ENCODE measurements at places on chromosomes 12 and 14. TPM values are rescaled to one million over a fixed set of nuclear protein-coding genes. Genes with fewer than 3 reads are reported as not detected.

DNA sequence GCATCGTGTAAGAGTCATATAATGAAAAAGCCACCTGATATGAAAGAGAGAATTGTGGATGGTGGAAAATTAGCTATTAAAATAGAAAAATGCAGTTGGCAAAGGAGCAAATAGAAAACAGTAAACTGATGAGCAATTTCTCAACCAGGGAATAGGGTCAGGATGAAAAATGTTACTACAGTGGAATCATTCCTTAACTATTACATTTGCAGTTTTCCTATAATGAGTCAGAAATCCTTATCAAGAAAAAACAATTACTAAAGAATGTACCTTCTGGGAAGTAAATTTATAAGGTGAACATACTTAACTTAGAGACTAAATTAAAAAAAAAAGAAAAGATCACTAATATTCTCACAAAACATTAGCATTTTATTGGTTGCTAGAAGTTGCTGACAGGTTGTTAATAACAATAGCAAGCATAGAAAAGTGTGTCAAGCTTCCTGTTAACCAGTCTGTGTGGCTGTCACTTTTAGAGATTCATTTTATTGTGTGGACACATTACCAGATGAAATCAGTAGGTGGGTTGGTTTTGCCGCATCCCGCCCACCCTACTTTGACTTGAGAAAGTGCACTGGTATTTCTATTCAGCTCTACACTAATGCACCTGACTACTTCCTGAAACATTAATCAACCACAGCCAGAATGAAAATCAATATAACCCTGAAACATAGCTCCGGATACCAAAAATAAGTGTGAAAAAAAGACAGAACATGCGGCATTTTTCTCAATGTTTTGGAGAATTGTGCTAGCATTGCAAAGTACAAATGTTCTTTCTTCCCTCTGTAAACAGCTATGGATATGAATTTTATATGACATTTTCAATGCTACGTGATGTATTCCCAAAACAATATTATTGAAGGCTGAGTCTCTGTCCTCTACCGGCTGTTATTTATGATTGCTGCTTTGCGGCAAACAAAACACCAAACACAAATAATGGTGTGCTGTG is 576.7 kb downstream of the SLC16A7 start:
- DNase-seq = no peak

DNA sequence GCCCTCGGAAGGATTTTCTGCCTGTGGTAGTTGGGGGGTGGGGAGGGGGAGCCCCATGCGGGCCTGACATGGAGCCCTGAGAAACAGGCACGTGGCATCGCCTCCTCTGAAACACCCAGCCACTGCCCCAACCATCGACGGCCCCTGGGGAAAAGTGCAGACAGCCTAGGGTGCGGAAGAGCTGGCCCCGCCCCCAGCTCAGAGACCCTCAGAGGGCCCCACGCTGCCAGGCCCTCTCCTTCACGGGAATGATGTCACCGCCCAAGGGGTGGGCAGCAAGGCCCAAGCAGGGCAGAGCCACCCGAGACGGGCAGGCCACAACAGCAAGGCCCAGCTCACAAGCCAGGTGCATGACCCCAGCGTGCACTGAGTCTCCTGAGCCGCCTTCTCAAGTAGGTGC is 26.2 kb downstream of the BEGAIN start:
- no peak for DNase-seq

DNA sequence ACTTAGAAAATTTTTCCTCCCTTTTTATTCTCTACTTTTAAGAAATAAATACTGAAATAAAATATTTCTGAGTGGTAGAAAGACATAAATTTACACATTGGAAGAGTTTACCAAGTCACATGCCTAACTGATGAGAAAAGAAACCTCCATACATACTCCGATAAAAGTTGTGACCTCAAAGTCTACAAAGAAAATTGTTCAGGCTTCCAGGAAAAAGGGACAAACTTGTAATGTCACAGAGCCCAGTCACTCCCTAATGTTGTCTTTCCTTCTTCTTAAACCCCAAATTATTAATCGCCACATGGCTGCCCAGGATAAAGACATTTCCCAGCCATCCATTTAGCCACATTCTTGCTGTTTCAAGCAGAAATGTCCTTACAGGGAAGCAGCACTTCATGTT is 455.3 kb downstream of the MDGA2 start:
- DNase-seq = no peak

- DNase-seq = no peak
Observed at GRCh38 chr12:64968989-64969819, 144.8 kb downstream of the TBC1D30 start.

- DNase-seq = no peak
Observed at GRCh38 chr12:91922139-91922538, 223.5 kb downstream of the BTG1 start.

DNA sequence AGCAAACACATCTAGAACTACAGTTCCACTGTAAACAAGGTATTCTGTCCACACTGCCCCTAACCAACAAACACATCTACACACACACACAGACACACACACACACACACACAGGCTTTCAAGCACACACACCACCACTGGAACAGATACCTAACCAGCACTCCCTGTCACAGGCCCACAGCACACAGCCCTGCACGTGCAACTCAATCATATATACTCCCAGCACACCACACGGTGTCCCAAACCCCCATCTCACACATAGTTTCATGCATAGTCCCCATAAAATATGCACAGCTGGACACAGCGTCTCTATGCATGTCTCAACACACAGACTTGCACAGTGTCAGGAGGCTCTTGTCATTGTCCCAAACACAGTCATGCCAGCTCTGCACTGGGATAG is 27.6 kb downstream of the KRT8 start:
- no peak for DNase-seq

GRCh38 chr14:73887318-73887616 is 608 bp downstream of the ZNF410 start:
- no peak for DNase-seq

DNA sequence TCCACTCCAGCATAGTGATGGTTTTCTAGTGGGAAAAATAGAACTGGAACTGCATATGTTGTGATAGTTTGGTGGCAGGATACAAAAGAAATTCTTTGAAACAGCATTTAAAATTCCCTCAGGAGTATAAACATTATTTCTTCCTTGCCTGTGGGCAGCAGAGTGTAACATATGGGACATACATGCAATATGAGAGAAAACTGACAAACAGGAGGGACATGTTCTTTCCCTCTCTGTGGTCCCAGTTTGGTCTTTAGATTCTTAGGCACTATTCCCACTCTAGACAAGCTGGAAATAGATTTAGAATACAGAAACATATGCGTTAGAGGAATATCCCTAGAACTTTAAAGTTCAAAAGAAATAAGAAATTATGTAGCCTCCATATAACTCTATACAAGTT is 68.0 kb downstream of the MGAT4C start:
- no peak for DNase-seq

GRCh38 chr12:49529414-49529813 is 9.4 kb upstream of the KCNH3 start:
- no peak for DNase-seq

GRCh38 chr12:121576851-121577391 is 3.9 kb downstream of the KDM2B start:
- DNase-seq = peak; percentile 10

DNA sequence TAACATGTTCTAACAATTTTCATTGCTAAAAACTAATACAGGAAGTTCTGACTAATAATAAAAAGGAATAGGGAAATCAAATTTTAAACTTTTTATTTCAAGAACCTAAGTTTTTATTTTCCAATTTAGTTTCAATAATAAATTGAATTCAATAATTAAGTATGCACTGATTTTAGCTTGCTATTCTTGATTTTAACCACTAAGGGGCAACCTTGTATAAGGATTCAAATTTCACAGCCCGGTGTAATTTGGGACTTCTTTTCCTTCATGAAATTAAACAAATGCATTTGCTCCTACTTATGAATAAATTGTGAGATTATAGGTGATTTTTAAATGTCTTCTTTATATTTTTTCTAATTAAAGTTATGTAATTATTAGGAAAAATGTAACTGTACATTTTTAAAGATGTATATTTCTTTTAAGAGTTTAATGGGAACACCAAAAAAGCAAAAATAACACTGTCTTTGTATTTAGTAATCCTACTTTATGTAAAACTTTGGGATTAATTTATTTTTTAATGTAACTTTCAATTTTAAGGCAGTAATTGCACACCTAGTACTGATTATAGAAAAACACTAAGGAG is 241.4 kb upstream of the PDZRN4 start:
- DNase-seq = no peak

DNA sequence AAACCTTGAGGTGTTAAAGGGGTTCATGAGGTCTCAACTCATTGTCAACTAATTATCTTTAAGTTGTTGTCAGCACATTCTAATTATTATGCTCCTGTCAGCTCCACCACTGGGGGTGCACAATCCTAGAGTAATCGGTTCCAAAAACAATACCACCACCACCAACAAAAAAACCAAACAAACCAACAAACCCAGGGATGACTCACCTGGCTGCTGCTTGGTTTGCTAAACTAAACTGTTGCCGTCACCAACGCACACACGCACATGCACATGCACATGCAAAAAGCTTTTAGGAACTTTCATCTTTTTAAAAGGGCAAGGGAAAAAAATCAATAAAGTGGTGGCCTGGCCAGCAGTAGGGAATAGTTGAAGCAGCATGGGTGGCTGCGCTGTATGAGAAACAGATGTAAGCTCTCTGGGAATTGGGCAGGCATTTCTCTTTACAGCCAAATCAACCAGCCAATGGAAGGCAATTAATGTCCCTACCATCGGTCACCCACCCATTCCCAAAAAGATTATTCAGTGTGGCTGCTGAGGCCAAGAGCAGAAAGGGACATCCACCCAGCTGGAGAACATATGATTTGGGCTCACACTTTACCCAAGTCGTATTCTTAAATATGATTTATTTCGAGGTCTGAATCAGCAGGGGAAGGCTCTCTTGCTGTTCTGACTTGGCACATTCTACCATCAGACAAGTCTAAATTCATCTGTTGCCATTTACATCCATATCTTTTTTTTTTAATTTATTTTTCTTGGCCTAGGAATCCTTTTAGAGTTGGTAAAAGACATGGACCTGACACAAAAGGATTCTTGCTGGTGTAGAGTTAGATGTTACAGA is 20.0 kb downstream of the TMEM30B start:
- DNase-seq = no peak

DNA sequence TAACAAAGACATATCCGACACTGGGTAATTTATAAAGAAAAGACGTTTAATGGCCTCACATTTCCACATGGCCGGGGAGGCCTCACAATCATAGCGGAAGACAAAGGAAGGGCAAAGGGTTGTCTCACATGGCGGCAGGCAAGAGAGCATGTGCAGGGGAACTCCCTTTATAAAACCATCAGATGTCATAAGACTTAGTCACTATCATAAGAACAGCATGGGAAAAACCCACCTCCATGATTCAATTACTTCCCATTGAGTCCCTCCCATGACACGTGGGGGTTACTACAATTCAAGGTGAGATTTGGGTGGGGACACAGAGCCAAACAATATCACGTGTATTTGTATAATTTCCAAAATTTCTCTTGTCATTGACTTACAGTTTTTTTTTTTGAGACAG is 5.5 kb upstream of the LMNTD1 start:
- DNase-seq = no peak

GRCh38 chr14:65304239-65304638 is 108.3 kb upstream of the FUT8 start:
- no peak for DNase-seq

DNA sequence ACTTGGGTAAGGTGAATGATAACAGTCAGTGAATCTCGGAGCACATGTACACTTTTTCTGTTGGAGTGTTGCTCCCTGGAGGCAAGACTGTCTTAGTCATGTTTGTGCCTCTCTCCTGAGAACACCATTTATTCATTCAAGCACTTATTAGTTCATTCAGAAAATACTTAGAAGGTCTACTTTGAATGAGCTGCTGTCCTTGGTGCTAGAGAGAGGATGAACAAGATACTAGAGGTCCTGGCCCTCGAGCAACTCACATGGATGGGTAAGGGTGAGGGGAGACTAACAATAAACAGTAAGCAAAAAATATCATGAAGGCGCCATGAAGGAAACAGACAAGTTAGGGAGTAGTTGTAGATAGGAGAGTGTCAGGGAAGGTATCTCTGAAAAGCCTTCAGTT is 17.1 kb upstream of the SAMD4A start:
- no peak for DNase-seq

GRCh38 chr14:100989924-100990323 is 86.4 kb upstream of the RTL1 start:
- DNase-seq = no peak

DNA sequence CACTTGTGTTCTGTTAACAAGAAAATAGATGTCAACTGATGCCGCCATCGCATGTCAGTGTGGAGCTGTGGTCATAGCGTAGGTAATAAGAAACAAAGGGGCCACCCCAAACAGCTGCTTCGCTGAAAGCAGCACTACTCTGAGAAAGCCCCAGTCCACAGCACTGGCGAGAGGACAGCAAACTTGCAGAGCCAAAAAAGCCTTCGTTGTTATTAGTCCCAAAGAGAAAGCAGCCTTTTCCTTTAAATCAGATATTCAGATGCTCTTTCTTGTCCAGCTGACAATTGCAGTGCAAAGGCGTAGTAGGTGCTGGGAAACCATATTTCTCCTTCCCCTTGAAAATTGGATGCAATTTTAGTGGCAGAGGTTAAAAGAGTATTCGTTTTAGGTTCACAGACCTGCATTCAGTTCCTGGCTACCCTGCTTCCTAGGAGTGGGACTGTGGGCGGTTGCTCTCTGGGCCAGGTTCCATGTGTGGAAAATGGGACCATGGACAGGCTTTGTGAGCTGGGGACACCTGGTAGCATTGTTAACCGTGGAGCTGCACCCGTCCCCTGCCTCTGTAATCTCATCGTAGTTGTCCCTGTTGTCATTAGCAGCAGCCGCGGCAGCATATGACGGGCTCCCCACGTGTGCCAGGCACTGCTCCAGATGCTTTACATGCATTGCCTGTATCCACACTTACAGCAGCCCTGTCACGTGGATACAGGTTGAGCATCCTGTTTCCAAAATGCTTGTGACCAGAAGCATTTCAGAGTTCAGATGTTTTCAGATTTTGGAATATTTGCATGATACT is 54.2 kb downstream of the ELK3 start:
- no peak for DNase-seq

GRCh38 chr14:76939015-76939742 is 89.3 kb downstream of the IRF2BPL start:
- no peak for DNase-seq

DNA sequence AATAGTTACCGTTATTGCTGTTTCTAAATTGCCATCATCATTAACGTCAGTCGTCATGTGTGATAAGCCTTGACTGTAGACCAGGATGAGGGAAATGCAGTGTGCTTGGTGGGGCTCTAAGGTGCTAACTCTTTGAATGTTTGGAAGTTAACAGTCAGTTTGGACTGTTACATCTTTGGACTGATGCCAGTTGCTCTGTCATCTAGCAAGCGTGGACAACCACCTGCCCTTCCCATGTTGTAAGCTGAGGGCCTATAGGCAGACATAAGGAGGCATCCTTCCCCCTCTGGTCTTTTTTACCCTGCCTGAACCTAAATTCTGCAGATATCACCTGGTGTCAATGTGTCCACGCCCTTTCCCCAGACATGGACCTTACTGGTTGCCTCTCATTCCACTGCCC is 94.4 kb downstream of the PPP2R5C start:
- no peak for DNase-seq

Gene CEBPE
- total RNA-seq = not detected

Gene GLIPR1L2
- total RNA-seq = 3.3 TPM

Gene SMCO2
- total RNA-seq = not detected

Gene AKAP3
- total RNA-seq = 0.20 TPM

Gene KRT77
- total RNA-seq = not detected

Gene ENDOU
- total RNA-seq = 0.42 TPM

Gene CMA1
- not detected for total RNA-seq

Gene KRT6A
- 0.30 TPM for total RNA-seq

Gene DBX2
- not detected for total RNA-seq

Gene TMEM132C
- 17.4 TPM for total RNA-seq

Gene AQP2
- total RNA-seq = not detected

Measured in tibial nerve (tissue), 4 donors.